ENCODE measurements at places on chromosomes 2 and 18.

- no peak for DNase-seq
These were observed 309.5 kb downstream of the EPHA4 start for GRCh38 chr2:221262651-221263050.

GRCh38 chr2:229164545-229165249 lies 106.4 kb downstream of the PID1 start:
- peak; percentile 59 for DNase-seq

DNA sequence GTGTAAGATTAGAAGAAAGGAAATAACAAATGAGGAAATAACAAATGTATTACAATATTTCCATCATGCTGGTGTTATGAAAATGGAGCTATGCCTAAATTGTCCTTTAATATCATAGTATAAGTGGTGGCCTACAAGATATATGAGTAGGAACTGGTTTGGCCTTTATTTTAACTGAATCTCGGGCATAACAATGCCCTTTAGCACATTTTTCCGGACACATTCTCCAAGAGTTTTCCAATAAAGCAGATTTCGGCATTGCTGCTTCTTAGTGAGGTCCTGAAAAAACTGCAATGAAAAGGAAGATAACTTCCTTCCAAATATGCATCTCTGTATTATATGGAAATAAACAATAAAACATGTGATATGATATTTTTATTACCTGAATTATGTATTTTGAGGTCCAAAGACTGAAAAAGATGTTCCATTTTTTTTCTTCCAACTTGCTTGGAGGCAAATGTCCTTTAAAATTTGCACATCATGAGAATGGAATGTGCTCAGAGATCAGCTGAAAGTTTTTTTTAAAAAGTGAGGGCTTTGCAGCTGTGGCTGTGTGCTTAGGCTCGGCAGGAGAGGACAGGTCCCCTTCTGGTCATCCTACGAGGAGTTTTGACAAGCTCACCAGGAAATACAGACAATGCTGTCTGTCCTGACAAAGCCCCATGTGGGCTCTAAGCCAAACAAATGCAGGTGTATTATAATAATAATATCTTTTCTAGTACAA lies 132.3 kb upstream of the RND3 start:
- peak; percentile 80 for DNase-seq

DNA sequence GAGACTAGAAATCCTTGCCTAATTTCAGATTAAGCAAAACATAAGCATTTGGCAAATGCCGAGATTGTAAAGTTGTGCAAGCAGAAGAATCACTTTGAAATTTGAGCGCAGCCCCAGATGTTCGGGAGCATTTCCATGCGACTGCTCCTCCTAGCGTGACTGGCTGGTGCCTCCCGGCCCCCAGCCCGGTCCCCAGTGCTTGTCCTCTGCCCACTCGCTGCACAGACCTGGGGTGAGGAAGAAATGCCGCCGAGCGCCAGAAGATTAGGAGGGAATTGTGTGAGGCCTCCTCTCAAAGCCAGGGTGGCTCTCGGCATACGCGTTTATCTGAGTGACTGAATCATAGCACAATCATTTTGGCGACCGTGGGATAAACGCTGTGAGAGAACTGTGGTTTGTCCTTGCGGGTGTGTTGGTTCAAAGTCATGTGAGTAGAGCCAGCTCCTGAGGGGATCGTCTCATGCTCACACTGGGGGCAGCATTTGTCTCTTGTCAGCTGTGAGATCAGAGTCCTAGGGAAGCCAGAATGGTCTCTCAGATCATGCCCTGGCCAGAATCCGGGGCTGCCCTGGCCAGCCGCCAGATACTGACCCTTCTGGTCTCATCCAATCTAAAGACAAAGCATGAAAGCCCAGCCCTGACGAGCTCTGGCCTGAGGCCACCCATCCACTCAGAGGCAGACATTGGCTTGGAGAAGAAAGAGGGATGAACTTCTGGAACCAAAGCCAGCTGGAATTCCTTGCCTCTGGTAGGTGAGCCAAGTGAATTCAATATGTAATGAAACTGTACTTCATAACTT lies 189.3 kb downstream of the SH3RF3 start:
- DNase-seq, result peak; percentile 77

- no peak for DNase-seq
These were observed 206.5 kb upstream of the NT5C1B start for GRCh38 chr2:18795906-18796305.

DNA sequence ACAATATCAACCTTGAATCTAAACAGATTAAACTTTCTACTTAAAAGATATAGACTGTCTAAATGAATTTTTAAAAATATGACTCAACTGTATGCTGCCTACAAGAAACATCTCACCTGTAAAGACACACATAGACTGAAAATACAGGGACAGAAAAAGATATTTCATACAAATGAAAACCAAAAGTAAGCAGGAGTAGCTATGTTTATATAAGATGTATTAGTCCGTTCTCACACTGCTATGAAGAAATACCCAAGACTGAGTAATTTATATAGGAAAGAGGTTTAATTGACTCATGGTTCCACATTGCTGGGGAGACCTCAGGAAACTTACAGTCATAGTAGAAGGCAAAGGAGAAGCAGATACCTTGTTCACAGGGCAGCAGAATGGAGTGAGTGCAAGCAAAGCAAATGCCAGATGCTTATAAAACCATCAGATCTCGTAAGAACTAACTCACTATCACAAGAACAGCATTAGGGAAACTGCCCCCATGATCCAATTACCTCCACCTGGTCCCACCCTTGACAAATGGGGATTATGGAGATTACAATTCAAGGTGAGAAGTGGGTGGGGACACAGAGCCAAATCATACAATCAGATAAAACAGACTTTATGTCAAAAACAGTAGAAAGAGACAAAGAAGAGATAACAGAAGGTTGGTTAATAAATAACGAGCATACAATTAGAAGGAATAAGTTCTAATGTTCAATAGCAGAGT lies 214.4 kb upstream of the SLC39A10 start:
- DNase-seq, result no peak

DNA sequence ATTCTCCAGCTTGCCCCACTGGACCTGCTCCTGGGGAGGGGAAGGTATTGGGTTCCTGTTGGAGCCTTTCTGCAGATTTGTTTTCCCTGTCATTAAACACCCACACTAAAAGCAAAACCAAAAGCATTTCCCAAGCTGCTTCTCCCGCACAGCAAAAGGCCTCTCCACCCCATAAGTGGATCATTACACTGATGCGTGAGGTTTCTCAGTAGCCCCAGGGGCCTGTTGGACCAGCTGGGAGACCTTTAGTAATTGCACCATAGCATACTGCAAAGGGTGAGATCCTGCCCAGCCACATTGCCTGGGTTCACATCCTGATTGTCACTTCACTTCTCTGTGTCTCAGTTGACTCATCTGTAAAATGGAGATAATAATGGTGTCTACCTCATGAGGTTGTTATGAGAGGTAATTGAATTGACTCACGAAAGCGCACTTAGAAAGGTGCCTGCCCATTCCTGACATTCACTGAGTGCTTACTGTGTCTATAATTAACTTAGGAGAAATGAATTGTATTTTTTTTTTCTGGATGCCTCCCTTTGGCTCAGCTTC lies 43.9 kb downstream of the TOGARAM2 start:
- DNase-seq, result no peak

DNA sequence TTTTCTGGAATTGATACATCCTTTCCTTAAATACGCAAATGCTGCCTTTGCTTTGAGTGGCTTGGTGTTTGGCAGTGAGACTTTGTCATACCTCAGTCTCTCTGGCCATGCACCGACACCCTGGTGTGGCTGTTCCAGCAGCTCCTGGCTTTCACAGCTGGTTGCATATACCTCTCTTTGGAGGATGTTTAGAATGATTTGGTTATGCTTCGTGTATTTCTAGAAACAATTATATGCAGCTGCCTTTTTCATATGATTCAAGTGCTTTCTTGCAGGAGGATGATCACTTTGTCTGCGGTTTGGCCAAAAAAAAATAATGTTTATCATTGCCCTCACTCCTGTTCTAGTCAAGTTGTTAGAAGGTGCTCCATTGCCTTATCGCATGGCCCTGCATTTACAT lies 95.0 kb upstream of the EML6 start:
- DNase-seq, result no peak

- no peak for DNase-seq
These were observed 126.2 kb upstream of the TMEM200C start for GRCh38 chr18:6021306-6022073.

DNA sequence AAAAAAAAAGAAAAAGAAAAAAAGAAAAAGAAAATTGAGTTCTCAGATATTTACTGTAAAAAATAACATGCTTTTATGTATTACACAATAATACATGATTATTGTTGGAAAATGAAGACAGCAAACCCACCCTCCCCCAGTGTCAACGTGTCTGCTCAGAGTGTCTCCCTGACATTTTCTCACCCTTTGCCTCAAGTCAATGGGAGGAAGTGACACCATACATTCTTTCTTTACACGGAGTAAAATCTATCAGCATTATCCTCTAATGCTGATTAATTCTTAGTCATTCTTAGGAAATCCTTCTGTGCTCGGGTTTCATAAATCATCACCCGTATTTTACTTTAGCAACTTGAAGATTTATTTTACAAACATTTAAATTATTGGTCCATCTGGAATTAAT lies 32.0 kb downstream of the CTAGE1 start:
- peak; percentile 75 for DNase-seq

GRCh38 chr2:239195318-239195871 lies 205.4 kb downstream of the HDAC4 start:
- DNase-seq, result no peak

DNA sequence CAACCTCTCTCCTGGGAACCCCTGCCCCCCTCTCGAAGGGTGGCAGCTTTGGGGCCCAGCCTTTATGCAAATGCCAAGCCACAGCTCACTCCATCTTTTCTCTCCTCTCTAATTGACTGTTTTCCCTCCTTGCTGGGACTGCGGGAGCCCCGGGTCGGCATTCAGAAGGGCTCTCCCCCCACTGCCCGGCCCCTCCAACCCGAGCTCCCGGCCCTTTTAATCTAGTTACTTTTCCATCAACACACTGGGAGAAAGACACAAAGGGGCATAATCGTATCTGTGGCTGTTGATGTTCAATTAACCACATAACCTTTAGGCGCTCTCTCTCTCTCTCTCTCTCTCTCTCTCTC lies 95.4 kb downstream of the INHBB start:
- DNase-seq, result no peak

DNA sequence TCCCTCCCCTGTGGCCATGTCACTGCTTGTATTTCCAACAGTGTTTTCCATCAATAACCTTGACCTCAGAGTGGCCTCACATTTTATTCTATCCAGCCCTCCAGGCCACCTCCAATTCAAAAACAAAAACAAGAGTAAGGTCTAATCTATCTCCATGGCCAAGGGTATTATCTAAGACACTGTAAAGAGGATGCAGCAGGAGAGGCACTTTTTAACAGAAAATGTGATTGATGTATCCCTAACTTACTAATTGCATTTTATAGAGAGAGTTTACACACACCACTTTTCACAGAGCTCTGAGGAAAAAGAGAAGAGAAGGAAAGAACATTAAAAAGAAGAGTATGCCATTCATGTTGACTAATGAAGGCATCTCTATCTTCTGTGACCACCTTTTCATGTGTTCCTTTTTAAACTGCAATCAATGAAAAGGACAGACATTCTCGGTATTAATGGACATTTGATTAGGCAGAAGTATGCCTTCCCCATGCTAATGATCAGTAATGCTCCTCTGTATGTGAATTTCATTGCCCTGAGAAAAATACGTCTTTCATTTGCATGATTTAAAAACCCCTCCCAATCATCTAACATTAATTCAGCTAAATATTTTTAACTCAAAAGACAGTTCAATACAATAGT lies 653.3 kb upstream of the POU3F3 start:
- no peak for DNase-seq

DNA sequence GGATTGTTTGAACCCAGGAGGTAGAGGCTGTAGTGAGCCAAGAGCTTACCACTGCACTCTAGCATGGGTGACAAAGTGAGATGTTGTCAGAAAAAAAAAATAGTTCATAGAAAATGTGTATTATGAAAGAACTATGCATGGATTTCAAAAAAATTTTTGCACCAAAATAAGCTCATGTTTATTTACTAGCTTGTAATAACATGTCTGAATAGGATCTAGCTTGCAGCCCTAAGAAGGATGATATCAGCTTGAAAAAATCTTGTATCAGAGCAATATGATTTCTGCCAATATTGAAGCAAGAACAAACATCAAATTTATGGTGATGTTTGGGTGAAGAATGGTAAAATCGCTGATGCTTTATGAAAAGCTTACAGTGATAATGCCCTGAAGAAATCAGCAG lies 97.0 kb upstream of the RFX8 start:
- DNase-seq, result no peak

GRCh38 chr2:70442301-70443077 lies 111.1 kb downstream of the TGFA start:
- DNase-seq, result peak; percentile 38

- no peak for DNase-seq
These were observed 22.6 kb downstream of the MTX2 start for GRCh38 chr2:176291809-176292283.

- DNase-seq, result no peak
These were observed 135.7 kb downstream of the MAIP1 start for GRCh38 chr2:200091126-200091525.

- no peak for DNase-seq
These were observed 3.7 kb downstream of the MEX3C start for GRCh38 chr18:51193621-51194287.

- DNase-seq, result no peak
These were observed 387.6 kb downstream of the DCDC2C start for GRCh38 chr2:4090668-4091630.

DNA sequence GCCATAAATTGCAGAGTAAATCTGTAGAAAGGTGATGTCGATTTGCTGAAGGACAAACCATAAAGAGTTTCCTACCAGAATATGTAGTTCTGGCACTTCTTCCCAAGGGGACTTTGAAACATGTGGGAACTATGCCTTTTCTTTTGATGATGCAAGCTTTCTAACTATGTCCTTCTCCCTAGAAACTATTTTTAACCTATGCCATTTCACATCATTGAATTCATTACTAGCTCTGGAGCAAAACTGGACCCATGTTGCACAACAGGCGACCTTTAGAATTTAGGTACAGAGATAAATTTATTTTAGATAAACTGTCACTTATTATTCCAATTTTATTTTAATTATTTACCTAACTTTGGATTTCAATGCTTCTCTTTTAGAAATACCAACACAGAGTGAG lies 186.5 kb downstream of the CCDC102B start:
- no peak for DNase-seq

- DNase-seq, result no peak
These were observed 82.2 kb downstream of the FAM124B start for GRCh38 chr2:224319750-224320149.

GRCh38 chr2:204436230-204436629 lies 109.0 kb upstream of the PARD3B start:
- DNase-seq, result no peak

DNA sequence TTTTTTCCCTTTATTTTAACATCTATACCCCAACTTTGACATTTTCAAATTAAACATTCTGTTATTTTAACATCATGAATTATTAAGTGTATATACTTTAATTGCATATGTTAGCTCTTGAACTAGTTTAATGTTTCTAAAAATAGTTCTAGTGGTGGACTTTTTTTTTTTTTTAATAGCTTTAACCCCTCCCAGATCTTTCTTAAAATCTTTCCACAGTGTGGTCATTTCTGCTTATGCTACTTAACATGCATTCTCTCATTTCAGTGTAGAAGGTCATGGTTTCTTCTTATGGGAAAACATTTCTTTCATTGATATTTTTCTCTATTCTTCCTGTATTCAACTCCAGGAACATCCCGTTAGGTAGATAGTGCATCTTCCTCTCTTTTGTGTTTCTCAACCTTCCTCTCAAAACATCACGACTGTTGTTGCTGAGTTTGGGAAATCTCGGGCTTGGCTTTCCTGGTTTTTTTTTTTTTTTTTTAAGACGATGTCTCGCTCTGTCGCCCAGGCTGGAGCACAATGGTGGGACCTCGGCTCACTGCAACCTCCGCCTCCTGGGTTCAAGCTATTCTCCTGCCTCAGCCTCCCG lies 849 bp upstream of the TMEM18 start:
- no peak for DNase-seq
